ENCODE measurements at places on chromosomes 3 and 15.

GRCh38 chr3:19228167-19228566, 79.9 kb downstream of the KCNH8 start:
- no peak for DNase-seq

DNA sequence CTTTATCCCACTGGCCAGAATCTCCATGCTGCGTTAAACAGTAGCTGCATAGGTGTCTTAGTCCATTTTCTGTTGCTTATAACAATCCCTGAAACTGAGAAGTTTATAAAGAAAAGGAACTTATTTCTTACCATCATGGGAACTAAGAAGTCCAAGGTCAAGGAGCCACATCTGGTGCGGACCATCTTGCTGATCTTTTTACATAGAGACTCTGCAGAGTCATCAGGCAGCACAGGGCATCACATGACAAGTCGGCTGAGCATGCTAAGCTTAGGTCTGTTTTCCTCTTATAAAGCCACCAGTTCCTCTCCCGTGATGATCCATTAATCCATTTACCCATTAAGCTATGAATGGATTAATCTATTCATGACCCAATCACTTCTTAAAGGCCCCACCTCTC, 22.4 kb upstream of the FAM174B start:
- no peak for DNase-seq

DNA sequence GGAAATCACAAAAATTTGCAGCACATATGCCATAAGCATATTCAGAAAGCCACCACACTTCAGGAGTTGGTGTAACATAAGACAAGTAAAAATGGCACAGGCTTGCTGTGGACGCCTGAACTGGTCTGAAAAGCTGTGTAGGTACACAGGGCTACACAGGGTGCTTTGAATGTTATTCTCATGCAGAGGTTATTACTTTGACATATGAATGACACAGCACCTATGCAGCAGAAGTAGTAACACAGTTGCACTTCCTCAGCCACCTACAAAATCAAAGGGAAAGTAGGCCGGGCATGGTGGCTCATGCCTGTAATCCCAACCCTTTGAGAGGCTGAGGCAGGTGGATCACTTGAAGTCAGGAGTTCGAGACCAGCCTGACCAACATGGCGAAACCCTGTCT, 54.5 kb downstream of the OSBPL10 start:
- DNase-seq = no peak

- DNase-seq = peak; percentile 91
These were observed at the start of gene PLCH1 for GRCh38 chr3:155744626-155745324. Gene PLCH1, minus strand, starts transcription at chr3:155745071. Its CDS starts 40,847 bp downstream, at chr3:155704224.

- no peak for DNase-seq
These were observed 114.8 kb downstream of the WDR72 start for GRCh38 chr15:53644660-53645059.

DNA sequence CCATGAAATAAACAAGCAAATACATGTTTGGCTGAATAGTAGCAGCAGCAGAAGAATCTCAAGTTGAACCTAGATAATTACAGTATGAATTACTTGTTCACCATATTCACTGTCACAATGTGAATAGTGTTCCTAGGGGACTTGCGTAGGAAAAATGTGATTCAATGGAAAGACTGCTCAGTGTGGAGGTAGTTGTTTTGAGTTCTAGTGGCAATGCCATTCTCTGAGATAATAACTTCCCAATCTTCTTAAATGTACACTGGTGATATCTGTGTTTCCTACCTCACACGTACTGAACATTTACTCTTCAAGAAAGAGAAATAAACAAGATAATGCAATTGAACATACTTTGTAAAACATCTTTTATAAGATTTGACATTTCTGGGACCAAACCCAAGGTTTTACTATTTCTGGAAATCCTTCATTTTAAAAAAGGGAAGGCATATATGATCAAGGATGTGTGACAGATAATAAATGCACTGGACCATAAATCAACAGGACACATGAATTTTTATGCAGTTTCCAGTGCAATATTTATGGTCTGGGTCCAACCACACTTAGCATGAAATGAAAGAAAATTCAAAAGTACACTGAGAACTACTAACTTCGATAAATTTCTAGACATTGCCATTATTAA, 598.3 kb upstream of the ZNF385D start:
- DNase-seq = no peak

- DNase-seq = no peak
These were observed 1.6 kb upstream of the CCDC54 start for GRCh38 chr3:107375682-107376081.

- DNase-seq = no peak
These were observed 154.5 kb upstream of the ATP10A start for GRCh38 chr15:26017665-26018064.

GRCh38 chr3:155270063-155270462, 23.4 kb downstream of the STRIT1 start:
- no peak for DNase-seq

DNA sequence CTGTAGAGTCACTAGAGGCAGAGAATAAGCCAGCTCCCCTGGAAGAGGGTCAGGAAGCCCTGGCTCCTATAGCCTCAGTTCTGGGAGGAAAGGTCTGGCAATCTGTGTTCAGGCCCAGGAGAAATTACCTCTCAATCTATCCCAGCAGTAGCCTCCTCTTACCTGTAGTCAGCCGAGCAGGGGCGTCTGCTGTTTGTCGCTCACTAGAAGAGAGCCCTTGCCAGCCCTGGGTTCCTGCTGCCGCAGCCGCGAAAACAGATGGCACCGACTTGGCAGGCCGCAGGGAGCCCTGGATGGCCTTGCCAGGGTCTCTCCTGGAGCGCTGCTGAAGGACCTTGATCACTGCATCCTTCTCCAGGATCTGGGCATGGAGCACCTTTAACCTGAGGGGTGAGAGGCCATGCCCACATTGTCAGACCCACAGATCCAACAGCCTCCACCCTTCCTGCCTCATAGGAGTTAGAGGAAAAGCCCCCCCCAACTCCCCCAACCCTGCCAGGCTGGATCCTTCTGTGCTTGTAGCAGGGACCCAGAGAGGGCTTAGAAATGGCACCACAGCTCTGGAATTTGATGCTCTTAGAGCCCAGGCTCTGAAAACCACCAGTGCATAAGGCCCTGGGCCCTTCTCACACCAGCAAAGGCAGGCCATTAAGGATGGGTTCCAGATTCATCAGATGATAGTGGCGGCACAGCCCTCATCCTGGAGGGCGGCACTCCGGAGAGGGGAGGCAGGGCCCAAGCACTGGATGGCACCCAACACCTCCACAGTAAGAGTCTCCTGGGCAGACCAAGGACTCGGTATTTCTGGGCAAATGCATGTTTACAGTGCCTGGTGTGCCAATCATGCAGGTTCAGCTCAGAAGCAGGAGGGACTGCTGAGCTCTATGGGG, 14.9 kb downstream of the AMOTL2 start:
- DNase-seq = no peak

DNA sequence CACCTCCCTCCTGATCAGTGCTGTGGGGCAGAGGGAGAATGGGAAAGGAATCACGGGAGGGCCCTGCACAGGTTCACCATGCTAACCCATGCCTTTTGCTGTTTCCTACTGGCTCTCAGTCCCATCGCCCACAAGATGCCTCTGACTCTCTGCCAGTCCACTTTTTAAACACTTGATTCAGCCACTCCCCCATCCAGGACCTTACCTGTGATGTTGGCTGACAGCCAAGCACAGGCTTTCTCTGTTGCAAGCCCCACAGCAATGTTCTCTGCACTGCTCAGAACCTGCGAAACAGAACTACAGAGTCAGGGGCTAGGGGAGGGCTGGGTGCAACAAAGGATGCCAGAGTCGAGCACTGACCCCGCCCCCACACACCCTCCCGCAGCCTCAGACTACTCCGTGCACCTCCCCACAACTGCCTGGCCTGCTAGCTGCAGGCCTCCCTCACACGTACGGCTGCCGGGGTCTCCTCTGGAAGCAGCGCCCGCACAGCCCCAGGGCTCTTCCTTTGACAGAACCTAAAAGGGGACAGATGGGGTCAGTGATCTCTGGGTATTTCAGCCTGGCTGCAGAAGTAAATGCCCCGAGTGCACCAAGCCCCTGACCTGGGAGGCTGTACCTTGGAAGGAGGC, 9.1 kb downstream of the CDAN1 start:
- peak; percentile 63 for DNase-seq

- DNase-seq = peak; percentile 85
These were observed 30.2 kb upstream of the USP3 start for GRCh38 chr15:63473999-63474809.

GRCh38 chr15:50059203-50059772, 59.7 kb downstream of the ATP8B4 start:
- no peak for DNase-seq

GRCh38 chr15:70083418-70083817, 14.3 kb downstream of the TLE3 start:
- peak; percentile 69 for DNase-seq

GRCh38 chr3:195111319-195111705, 159.6 kb downstream of the XXYLT1 start:
- no peak for DNase-seq

GRCh38 chr3:181230258-181230657, 240.7 kb upstream of the DNAJC19 start:
- peak; percentile 13 for DNase-seq

- DNase-seq = no peak
These were observed 37.1 kb downstream of the GJD2 start for GRCh38 chr15:34717729-34718128.

DNA sequence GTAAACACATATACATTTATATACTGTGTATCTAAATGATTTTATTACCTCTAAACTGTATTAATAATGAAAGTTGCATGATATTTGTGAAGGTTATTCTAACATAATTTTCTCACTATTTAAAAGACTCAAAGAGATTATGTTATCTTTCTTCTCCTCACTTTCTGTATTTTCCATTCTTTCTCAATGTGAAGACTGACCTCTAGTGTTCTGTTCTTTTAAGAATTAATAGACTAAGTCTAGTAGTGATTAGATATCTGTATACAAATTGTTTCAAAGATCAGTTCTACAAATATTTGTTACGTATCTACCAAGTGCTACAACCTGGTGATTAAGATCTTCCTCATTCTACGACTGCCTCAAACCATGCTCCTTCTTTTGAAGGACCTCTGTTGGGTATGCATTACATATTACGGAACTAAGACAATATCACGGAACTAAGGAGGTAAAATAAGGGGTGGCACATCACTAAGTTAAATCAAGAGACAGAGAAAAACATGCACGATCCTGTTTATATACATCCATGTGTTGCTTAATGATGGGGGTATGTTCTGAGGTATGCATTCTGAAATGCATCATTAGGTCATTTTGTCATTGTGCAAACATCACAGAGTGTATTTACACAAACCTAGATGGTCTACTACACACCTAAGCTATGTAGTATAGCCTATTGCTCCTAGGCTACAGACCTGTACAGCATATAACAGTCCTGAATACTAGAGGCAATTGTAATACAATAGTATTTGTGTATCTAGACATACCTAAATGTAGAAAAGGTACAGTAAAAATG, 161.5 kb upstream of the KBTBD8 start:
- DNase-seq = no peak

DNA sequence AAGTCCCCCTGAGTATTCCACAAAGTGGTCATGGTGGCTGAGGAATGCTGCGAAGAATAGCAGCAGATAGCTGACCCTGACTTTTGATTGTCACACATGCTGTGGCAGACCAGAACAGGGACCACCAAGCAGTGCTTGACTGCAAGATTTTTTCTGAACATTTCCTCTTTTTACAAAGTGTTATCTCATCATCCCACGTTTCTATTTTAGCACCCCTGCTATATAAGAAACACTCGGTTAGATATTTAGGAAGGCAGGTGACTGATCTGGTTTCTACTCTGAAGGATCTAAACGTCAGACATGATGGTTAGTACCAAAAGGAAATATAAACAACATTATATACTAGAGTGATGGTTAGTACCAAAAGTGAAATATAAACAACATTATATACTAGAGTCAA, 9.1 kb downstream of the SLC25A26 start:
- DNase-seq = no peak

DNA sequence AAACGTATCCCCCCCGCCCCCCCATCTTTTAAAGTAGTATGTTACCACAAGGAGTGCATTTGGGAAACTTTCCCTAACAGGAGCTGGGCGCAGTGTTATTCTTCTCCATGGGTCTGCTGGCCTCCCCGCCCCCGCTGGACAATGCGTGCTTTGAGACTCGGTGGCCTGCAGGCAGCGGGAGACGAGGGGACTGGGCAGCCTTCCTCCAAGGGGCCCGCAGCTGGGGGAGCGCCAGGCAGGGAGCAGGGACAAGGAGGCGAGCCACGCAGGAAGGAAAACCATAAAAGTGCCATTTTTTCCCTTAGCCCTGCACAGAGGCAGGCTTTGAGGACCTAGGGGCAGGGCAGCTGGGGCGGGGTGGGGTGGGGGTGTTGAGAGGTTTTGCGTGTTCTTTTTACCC, 14.1 kb downstream of the SOX2 start:
- no peak for DNase-seq

GRCh38 chr15:98439523-98439942, 208.8 kb upstream of the IGF1R start:
- no peak for DNase-seq

GRCh38 chr3:24101676-24102168, 156.6 kb downstream of the NR1D2 start:
- no peak for DNase-seq

DNA sequence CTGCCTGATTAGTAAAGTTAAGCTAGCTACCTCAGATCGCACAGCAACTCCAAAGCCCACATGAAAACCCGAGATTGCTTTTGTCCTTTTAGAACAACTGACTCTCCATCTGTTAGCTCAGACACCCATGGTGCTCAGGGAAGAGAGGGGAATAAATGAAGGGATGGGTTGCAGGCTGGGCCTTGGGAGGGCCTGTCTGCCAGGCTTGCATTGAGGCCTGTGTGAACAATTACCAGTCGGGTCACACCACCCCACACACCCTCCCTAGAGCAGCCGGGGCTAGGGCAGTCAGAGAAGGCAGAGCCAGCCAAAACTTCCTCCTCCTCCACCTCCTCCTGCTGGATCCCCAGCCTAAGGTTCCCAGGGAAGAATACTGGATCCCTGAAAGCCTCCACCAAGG, 8.8 kb upstream of the PRKAR2A start:
- no peak for DNase-seq

DNA sequence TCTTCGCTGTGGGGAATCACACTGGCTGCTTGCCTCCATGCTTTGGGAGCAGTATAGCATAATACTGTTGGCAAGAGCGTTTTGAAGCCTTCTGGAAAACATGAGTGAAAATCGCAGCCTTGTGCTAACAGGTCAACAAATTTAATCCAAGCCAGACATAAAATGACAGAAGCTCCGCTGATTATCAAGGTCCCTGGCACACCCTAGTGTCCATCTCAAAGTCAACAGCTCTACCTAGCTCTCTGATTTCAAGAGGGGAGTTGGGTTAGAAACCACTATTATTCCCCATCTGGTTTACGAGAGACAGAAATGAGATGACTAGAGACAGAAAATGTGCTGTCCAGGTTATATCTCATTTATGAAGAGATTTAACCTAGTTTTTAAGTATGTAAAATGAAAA, 73.6 kb upstream of the MDFIC2 start:
- no peak for DNase-seq

- no peak for DNase-seq
These were observed 30.6 kb upstream of the PROK2 start for GRCh38 chr3:71815340-71816067.

GRCh38 chr3:65604863-65605526, 433.7 kb downstream of the MAGI1 start:
- DNase-seq = no peak

- DNase-seq = peak; percentile 51
These were observed 141.6 kb upstream of the SLC2A2 start for GRCh38 chr3:171168086-171168485.

Data from ELF-1 (cell line).